ENCODE measurements at places on chromosomes 13 and 19.

DNA sequence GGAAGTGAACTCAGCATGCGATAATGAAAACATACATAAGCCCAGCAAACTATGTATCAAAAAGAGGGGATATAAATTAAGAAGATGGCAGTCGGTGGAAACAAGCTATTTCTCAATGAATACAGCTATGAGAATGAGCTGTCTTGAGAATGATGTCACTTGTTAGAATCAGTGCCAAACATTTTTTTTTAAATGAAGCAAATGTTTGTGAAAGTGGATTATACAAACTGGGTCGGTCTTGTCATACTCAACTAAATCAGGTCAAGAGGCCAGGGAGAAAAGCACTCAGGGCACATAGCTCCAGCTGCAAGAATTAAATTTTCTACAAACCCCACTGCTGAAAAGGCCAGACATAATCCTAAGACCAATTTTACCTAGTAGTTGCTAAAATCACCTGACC is 1048.4 kb downstream of the SLITRK1 start:
- DNase-seq, result no peak

GRCh38 chr19:43618921-43619261 is 538 bp downstream of the ZNF428 start:
- no peak for DNase-seq

DNA sequence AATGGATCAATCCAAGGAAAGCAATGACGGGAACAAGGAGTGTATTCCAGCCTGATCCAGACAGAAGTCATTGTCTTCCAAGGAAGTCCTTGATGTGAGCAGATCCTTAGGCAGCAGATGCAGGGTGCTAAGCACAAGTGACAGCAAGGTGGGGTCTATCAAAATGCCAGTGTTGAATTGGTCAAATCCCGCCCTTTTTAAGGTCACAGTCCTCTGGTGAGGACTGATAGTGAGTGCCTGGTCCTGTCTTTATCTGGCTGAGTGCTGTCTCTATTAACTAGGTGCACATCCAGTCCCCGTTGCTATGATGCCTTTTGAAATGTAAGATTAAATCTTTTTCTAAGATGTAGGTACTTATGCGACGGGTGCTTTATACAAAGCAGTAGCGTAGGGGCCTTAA is 1.3 kb upstream of the LAMP1 start:
- DNase-seq, result no peak

DNA sequence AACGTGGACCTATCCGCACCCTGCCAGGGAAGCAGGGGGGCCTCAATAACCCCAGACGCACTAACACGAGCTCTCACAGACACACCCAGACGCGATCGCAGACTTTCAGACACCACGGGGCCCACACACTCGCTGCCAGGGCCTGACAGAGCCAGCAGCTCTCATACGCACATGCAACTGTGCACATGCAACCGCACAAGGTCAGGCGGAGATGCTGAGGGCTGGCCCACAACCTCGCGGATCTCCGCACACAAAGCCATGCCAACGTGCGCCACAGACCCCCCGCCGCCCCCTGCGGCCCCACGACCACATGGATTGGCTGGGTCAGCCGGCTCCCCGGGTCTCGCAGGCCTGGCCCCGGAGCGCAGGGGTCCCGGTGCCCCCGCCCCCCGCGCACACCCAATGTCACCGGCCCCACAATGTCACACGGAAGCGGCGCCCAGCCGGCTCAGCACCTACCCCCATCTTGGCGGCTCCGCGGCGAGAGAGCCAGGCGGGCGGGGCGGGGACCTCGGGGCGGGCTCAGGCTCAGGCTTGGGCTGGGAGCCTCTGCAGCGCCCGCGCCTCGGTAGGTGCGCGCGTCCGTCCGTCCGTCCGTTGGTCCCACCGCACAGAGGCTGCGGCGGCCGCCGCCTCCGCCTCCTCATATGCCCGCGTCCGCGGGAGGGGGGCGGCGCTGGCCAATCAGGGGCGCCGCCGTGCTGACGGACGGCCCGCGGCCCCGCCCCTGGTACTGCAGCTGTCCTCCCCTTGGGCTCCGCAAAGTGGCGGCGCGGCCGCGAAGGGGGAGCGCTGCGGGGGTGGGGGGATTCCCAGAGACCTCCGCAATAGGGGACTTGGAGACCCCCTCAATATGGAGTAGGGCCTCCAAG is at the start of gene ATP1A3:
Gene ATP1A3, minus strand, starts transcription at position 619 of the 872 bp plus-strand sequence. Its CDS starts 154 bp downstream, at position 465.
- DNase-seq, result peak; percentile 39

- DNase-seq, result no peak
These were observed 43.6 kb upstream of the ZNF681 start for GRCh38 chr19:23802290-23802689.

GRCh38 chr19:17893766-17894165 is 22.0 kb downstream of the SLC5A5 start:
- no peak for DNase-seq

DNA sequence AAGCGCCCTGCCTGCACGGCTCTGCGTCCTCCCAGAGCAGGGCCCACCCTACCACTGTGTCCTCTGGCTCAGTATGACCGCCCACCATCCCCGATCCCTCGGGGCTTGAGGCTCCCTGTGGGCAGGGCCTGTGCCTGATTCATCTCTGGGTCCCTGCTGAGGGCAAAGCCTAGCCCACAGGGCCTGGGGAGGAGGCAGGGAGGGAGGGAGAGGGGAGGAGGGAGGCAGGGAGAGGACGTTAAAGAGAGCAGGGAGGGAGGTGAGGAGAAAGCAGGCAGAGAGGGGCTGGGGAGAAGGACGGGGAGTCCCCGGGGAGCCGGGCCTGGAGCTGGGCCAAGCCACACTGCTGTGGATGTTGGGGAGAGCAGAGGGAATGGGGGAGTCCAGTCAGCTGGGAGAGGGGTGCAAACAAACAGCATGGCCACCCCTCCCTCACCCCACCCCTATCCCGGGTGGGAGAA is 4.0 kb upstream of the ERFL start:
- DNase-seq, result no peak

- no peak for DNase-seq
These were observed 29.0 kb downstream of the RANBP3 start for GRCh38 chr19:5948752-5949564.

- DNase-seq, result no peak
These were observed 215.4 kb upstream of the IRS2 start for GRCh38 chr13:110001670-110002275.

DNA sequence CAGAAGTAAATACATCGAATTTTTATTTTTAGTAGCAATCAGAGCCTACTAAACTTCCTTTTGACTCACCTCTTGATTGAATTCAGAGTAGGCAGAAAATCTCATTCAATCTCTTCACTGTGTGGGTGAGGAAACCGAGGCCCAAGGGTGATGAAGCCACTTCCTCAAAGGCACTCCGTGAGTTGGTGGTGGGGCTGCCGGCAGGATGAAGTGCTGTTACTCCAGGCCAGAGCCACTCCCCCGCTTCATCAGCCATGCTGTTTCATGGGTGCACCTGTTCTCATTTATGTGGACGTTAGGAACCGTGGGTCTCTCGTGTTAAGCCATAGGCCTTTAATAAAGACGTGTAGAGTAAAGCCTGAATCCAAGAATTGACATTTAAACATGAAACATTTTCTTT is 13.2 kb downstream of the ING1 start:
- peak; percentile 50 for DNase-seq

- no peak for DNase-seq
These were observed 65.9 kb downstream of the DCT start for GRCh38 chr13:94413598-94413944.

DNA sequence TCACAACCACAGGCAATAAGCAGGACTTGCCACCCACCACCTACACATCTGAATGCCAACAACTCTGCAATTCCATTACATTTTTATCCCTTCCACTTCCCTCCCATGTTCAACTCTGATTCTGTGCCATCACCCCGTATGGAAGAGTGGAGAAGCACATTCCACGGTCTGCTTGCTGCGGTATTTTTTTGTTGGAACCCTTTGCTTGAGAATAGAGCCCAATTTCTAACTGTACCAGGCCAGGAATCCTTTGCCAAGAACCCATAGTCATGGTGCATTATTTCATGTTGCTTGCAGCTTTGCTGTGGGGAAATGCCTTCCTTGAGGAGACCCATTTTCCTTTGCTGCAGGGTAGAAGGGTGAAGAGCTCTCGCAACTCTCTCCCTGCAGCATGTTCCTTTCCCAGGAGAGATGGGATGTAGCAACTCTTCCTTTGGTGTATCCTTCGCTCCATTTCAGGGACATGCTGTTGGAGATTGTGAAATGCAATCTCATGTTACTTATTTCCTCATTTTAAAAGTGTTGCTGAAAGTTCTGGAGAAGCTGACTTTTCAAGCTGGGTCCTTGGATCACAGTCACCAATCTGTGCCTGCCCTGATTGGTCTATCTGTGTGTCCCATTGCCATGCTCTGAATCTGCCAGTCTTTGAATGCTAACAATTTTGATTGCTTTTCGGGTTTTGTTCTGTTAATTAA is 69.8 kb upstream of the STARD13 start:
- no peak for DNase-seq

DNA sequence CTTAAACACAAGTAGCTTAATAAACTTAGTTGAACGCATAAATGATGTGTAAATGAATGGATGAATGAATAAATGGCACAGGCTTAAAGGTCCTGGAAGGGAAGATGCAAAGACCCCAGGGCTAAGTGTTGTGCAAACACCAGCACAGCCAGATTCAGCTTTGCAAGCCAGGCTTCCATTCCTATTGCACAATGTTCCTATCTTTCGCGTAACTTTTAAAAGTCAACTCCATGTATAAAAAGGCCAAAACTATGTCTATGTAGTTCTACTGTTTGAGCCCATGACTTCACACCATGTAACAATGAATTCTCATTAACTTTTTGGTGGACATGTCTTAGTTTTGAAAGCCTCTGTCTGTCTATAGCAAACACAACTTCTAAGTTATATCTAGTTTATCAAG is 226.0 kb downstream of the NALCN start:
- DNase-seq, result no peak

- no peak for DNase-seq
These were observed 16.9 kb downstream of the ERICH6B start for GRCh38 chr13:45598597-45598996.

DNA sequence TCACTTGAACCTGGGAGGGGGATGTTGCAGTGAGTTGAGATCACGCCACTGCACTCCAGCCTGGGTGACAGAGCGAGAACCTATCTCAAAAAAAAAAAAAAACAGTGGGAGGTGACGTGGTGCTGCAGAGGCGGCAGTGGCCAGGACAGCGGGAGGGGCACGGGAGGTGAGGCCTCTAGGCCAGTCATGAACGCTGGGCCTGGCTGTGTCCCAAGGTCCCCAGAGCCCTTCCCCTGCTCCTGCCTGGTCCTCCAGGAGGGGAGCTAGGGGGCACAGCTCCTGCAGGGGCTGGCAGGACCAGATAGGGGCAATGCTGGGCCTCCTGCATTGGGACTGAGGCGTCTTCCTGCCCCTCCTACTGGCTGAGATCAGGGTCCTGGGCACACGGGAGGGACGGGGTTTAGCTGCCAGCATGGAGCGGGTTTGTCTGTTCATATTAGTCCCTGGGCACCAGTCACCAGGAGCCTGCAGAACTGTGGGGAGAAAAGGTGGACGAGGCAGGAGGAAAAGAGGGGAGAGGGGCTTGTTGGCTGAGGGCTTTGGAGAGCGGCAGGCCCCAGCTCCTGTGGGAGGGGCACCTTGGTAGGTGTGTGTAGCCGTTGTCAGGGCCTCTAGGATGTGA is 4.5 kb downstream of the MAP2K7 start:
- no peak for DNase-seq

DNA sequence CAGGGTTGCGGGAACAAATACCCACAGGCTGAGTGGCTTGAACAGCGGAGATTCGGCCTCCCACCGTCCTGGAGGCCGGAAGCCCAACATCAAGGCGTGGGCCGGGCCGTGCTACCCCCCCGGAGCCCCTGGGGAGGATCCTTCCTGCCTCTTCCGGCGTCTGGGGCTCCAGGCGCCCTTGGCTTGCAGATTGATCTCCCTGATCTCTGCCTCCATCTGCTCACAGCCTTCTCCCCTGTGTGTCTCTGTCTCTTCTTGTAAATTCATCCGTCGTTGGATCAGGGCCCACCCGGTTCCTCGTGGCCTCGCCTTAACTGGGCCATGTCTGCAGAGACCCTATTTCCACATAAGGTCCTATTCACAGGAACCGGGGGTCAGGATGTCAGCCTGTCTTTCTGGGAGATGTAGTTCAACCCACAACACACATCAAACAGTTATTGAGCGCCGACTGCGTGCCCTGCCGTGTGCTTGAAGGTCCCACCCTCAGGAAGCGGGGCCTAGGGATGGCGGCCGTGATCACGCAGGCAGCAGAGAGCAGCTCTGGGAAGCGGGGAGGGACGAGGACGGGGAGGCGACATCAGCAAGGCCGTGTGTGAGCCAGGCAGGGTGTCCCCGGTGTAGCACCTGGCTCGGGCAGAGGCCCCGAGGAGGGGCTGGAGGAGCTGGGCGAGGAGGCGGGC is 21.3 kb downstream of the HCN2 start:
- peak; percentile 41 for DNase-seq

DNA sequence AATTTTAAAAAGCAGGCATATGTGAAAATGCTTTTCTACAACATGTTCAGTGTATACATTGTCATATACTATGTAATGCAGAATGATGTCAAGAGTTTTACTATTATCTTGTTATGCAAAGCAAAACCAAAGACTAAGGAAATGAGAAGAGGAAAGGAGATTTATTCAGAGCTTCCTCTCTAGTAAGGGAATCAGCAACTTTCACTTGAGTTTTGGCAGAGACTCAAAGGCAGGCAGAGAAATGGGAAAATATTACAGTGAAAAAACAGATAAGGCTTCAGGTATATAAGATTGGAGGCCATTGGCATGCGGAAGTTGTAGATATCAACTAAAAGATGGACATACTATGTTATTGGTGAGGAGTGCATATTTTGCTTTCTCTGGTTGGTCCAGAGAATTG is 512.0 kb upstream of the PCDH20 start:
- DNase-seq, result no peak

- no peak for DNase-seq
These were observed 6.8 kb upstream of the ZNF429 start for GRCh38 chr19:21498651-21499050.

DNA sequence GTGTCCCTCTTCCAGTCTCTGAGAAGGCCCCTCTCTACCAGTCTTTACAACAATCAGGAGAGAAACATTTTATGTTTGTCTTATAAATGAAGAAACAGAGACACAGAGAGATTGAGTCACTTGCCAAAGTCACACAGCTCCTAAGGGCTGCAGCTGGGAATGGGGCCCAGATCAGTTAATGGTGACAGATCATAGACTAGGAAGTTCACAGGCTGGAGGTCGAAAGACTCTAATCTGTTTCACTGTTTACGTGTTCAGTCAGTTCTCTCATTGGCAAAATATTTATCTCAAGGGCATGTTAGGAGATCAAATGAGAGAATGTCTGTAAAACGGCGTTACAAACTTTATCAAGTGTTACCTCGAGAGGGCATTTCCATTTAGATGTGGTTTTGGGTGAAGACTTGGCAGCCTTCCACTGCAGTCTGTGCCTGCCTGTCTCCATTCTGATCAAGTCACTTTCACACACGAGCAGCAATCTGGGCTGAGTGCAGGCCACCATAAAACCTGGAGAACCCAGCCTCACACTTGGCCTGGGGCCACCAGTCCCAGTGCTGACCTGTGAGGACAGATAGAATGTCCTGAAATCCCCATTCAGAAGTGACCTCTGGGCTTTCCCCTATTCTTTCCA is 65.1 kb downstream of the SIAH3 start:
- DNase-seq, result no peak

Data from activated gamma-delta T cell treated with anti-CD3 and anti-CD28 coated beads, Interleukin-2, amount 50 U/mL, for 16 hours (primary cell).